AG04449 (cell line): ENCODE measurements at places on chromosomes 7 and 10.

- DNase-seq = no peak
These were observed 6.8 kb upstream of the SLK start for GRCh38 chr10:103960103-103960502.

DNA sequence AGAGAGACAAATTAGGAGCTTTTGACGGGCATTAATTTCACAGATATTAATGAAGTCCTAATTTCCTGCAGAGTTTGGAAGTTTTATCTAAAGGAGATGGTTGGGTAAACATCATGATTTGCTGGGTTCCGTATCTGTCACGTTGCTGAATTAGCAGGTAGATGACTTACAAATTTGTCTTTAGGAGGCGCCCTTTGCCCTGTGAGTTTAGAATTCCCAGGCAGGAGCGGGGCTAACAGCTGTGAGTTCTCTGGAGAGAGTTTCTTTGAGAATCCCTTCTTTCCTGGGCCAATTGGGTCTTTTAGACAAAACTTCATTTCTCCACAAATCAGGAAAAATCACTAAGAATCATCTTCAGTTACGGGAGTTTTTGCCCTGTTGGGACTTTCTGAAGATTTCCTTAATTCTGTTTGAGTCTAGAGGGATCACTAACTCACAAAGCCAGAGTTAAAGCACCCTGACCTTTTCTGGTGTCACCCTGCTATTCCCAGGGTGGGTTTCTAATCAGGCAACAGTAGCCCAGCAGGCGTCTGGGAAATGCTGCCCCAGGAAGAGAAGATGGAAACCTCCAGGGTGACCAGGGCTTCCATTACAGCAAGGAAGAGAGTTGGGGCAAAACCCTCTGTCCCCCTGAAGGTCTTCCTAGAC, 63.7 kb downstream of the PRKCQ start:
- DNase-seq = no peak

GRCh38 chr10:88114368-88114767, 250.9 kb downstream of the PTEN start:
- no peak for DNase-seq

GRCh38 chr7:149133028-149133710, 7.0 kb upstream of the ZNF425 start:
- no peak for DNase-seq

DNA sequence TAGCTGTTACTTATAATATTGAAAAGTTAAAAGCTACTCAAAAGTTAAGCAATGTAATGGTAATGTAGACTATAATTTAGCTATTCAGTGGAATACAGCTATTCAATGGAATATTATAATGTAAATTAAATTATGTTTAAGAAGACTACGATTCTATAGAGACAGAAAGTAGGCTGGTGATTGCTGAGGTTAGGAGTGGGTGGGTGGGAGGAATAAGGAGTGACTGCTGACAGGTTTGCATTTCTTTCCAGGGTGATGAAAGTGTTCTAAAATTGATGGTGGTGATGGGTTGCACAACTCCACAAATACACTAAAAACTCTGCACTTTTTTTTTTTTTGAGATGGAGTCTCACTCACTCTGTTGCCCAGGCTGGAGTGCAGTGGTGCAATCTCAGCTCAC, 21.4 kb downstream of the DENND2A start:
- DNase-seq = no peak

GRCh38 chr7:111527545-111527944, 34.7 kb downstream of the IMMP2L start:
- DNase-seq = no peak
